ENCODE measurements at places on chromosomes 2 and 18.

DNA sequence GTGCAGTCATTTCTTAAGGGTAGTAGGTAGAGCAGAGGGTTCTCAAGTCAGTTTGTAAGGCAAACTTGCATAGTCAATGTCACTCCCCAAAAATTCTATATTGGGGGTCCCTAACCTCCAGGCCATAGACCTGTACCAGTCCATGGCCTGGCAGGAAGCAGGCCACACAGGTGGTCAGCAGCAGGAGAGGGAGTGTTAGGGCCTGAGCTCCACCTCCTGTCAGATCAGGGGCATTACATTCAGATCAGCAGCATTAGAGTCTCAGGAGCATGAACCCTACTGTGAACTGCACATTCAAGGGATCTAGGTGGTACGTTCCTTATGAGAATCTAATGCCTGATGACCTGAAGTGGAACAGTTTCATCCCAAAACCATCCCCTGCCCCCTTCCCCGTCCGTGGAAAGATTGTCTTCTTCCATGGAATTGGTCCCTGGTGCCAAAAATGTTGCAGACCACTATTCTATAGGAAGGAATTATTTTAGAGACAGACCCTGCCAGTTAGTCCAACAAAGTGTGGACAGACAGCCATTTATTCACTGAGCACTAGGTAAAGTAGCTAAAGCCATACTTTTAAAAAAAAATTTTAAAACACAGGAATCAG lies 6.7 kb downstream of the COA5 start:
- DNase-seq, result no peak

- DNase-seq, result no peak
Measured at GRCh38 chr2:117801826-117802225, 12.7 kb upstream of the DDX18 start.

GRCh38 chr18:57813245-57813644 lies 10.1 kb upstream of the ATP8B1 start:
- no peak for DNase-seq

GRCh38 chr2:219509780-219510511 lies 4.3 kb upstream of the ASIC4 start:
- peak; percentile 30 for DNase-seq

GRCh38 chr2:240798327-240798905 lies 21.6 kb downstream of the KIF1A start:
- no peak for DNase-seq

GRCh38 chr2:189287982-189288521 lies 108.5 kb upstream of the COL5A2 start:
- peak; percentile 9 for DNase-seq

- no peak for DNase-seq
Measured at GRCh38 chr2:170313992-170314348, 136.0 kb downstream of the MYO3B start.

- no peak for DNase-seq
Measured at GRCh38 chr18:45760462-45761036, 36.6 kb downstream of the SLC14A1 start.

GRCh38 chr2:96109361-96109680 lies 7.0 kb downstream of the ADRA2B start:
- DNase-seq, result no peak

- DNase-seq, result no peak
Measured at GRCh38 chr2:221708902-221709301, 136.8 kb upstream of the EPHA4 start.

DNA sequence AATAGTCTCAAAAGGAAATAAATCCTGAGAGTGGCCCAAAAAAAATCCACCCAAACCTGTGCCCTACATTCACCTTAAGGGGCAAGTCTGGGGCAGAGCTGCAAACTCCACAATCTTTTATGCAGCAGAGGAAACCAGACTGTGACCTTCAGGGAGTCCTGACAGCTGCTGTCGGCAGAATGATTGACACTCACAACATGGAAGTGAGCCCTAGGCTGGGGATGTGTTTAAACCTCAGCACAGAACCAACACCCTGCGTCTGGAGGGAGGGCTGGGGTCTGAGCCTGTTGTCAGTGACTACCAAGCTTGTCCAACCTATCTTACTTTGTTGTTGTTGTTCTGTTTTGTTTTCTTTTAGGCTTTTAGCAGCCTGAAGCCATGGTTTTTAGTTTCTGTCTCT lies 39.6 kb downstream of the CRACDL start:
- DNase-seq, result no peak

Measured in CD4-positive, alpha-beta T cell treated with Interleukin-6 at 100 ng/mL for 8 hours (primary cell).